ENCODE measurements at places on chromosomes 12 and 14.

- no peak for DNase-seq
Measured at GRCh38 chr14:54127526-54127925, 170.9 kb upstream of the BMP4 start.

DNA sequence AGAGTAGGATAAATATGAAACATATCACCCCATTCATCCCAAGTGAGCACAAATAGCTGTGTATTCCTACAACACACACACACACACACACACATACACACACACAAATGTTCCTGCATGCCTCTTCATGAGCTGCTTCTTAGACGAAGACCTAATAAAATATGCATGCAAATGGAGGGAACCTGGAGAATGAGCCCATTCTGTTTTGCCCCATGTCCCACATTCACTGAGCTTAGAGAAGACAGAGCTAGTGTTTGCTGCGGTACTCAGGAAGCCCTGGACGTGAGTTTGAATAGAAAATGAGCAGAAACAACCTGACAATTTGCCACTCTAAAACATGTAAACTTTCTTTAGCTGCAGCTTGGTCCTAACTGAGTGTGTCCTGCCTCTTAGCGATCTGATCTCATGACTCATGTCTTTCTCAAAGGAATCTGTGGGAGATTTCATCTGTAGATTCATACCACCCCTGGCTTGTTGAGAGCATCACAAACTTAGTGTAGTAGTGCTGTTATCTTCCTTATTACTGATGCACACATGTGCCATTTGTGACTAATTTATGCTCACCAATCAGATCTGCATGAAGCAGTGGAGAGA lies 86.8 kb downstream of the ITPR2 start:
- no peak for DNase-seq

- no peak for DNase-seq
Measured at GRCh38 chr14:30849354-30849753, 25.0 kb upstream of the COCH start.

- DNase-seq: peak; percentile 85
Measured at GRCh38 chr12:117367006-117367638, 5.7 kb upstream of the NOS1 start.

DNA sequence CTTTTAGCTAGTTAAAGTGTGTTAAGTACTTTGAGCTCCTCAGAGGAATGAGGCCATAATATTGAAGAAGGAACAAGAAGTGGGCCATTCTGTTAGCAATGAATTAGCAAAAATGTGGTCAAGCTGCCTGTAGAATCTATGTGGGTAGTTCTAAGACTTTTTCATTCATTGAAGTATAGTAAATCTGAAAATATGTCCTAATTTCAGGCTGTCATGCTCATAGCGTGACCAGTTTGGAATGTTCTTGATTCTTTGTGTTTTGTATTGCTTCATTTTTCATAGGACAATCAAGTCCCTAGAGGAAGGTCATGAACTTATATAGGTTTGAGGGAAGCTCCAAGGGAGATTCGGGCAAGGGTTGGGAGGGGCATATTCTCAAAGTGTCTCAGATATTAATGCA lies 11.4 kb downstream of the ATP23 start:
- DNase-seq: no peak

GRCh38 chr14:86057018-86057667 lies 527.2 kb downstream of the FLRT2 start:
- no peak for DNase-seq

- no peak for DNase-seq
Measured at GRCh38 chr14:70811050-70811449, 1.7 kb upstream of the MAP3K9 start.

GRCh38 chr14:73634011-73634833 lies 10.6 kb upstream of the DNAL1 start:
- peak; percentile 64 for DNase-seq

DNA sequence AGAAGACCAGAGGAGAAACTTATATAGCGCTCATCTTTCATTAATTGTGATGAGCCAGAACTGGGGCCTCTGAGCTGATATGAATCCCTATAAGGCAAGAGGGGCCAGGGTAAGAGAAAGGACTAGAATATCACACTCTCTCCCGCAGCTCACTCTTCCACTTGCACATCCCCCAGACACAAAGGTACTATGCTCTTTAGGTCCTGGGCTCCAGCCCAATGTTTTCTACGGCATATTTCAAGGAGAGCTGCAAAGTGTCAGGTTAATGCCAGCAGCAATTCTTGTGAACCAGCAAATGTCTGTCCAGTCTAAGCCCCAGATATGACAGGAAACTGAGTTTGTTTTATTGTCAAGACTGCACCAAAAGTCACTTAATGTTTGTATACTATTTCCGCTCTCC lies 29.4 kb downstream of the PPP2R5E start:
- no peak for DNase-seq

DNA sequence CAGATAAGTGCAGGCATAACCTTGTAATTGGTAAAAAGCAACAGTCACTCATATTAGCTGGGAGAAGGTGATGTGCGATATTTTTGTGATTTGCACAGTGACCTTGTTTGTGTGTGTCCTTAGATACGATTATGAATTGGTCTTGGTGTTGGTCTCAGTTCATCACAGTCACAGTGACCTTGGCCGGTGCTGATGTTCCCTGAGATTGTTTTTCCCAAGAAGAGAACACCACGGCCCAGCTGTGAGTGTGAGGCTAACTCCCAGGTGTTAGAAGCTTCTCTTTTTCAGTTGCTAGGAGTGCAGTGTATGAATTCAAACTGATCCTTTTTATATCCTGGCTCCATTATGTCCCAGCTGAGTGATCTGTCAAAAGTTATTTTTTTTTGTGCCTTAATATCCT lies 46.2 kb downstream of the TRHDE start:
- DNase-seq: no peak

GRCh38 chr12:76451528-76451927 lies 103.3 kb upstream of the BBS10 start:
- no peak for DNase-seq

DNA sequence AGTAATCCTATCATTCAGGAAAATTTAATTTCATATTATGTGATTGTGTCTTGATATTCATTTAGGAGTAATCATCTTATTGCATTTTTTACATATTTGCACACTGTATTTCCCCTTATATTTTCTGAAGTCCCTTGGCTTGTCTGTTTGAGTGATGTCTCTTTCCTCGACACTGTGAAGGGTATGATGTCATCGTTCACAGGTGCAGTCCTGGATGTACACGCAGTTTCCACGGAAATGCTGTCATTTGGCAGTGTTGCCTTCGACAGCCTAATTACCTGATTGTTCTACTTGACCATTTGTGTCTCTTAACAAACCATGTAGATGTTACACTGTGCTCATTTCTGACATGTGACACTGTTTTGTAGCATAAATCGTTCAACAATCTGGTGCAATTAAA lies 1277.0 kb downstream of the TMEM121 start:
- no peak for DNase-seq

- no peak for DNase-seq
Measured at GRCh38 chr14:75521415-75522199, 662 bp upstream of the BATF start.

- DNase-seq: no peak
Measured at GRCh38 chr12:100528471-100529127, 44.9 kb upstream of the GAS2L3 start.

DNA sequence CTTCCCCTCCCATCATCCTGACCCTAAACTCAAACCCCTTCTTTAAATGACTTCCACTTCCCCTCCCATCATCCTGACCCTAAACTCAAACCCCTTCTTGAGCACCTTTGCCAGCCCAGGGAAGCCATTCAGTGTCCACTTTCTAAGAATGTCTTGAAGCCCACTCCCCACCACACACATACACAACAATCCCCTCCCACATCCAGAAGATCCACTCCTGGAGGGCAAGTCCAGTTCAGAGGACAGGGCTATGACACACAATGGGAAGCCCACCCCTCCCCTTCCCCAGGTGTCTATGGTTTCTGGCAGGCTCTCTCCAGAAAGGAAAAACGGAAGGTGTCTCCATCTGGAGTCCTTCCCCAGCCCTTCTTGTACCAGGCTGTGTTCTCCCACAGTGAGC lies 117.1 kb downstream of the KCNA5 start:
- DNase-seq: no peak

- DNase-seq: no peak
Measured at GRCh38 chr12:18731156-18731555, 6.7 kb downstream of the PLCZ1 start.

All from NT2/D1 (cell line).